ENCODE measurements at places on chromosomes 2 and 18.

- DNase-seq = peak; percentile 74
Measured at GRCh38 chr2:84486441-84487115, 27.5 kb upstream of the SUCLG1 start.

- peak; percentile 26 for DNase-seq
Measured at GRCh38 chr18:12306752-12307700, 1.0 kb upstream of the TUBB6 start.

GRCh38 chr18:59460072-59460420 lies 101.0 kb upstream of the LMAN1 start:
- no peak for DNase-seq

DNA sequence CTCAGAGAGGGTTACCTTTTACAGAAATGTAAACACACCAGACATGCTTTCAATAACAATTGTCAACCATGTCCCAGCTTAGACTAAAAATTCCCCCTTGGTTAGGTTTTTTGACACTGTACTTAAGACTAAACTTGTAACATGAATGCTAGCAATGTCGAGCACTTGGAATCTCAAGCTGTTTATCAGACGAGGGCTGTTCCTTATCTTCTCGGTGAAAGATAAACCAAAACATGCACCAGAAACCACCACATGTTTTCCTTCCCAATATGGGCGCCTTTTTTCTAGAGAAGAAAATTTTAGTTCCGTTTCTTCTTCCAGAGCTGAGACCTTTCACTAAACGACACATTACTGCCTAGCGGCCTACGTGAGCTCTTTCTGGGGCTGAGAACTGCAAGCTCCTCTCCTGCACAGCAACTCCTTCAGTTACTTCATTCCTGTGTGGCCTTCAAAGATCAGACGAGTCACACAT lies 42.4 kb upstream of the ACKR3 start:
- DNase-seq = no peak

DNA sequence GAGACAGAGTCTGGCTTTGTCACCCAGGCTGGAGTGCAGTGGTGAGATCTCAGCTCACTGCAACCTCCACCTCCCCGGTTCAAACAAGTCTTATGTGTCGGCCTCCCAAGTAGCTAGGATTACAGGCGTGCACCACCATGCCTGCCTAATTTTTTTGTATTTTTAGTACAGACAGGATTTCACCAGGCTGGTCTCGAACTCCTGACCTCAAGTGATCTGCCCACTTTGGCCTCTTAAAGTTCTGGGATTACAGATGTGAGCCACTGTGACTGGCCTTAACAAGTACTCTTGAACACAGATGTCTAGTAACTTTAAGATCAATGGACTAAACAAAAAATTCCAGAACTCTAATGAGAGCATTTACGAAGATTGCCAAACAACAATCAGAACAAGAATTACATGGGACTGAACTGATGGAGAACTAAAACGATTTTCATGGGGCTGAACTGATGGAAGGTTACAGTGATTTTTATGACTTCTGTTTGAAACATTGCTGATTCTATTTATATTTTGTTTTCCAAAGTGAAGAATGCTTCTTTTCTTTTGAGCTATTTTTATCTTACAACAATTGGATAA lies 46.5 kb upstream of the ST3GAL5 start:
- DNase-seq = no peak

DNA sequence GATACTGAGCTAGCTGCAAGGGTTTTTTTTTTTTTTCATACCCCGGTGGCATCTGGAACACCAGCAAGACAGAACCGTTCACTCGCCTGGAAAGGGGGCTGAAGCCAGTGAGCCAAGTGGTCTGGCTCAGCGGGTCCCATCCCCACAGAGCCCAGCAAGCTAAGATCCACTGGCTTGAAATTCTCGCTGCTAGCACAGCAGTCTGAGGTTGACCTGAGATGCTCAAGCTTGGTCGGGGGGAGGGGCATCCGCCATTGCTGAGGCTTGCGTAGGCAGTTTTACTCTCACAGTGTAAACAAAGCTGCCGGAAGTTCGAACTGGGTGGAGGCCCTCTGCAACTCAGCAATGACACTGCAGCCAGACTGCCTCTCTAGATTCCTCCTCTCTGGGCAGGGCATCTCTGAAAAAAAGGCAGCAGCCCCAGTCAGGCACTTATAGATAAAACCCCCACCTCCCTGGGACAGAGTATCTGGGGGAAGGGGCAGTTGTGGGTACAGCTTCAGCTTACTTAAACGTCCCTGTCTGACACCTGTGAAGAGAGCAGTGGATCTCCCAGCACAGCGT lies 5.1 kb upstream of the MIB1 start:
- DNase-seq = no peak

DNA sequence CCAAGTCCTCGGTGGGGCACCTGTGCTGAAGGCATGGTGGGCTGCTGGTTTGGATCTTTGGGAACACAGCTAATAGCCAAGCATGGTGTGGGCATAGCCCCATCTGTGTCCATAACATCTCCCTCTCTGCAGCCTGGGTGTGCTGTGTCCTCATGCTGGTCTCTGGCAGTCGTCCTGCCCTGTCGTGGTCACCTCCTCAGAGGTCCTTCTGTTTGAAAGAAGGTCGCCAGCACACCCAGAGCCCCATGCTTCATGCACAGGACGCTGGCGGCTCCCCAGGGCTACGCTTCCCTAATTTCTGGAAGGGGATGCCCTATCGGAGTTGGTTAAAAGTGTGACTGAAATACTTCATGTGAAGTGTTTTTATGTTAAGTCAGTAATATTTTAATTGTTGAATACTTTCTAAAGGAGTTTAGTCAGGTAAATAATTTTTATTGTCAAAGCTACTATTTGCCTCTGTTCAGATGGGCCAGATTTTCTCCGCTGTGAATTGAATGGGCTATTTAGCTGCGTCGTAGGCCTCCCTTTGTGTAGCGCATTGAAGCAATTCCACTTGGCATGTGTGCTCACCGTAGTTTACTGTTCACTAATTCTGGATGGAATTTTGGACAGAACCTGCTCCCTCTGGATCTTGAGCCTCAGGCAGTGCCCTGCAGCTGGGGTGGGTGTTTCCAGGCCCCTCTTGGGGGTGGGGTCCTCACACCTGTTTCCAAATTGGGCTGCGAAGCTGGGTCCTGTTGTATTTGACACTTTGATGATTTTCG lies 81.9 kb downstream of the WDSUB1 start:
- DNase-seq = no peak

DNA sequence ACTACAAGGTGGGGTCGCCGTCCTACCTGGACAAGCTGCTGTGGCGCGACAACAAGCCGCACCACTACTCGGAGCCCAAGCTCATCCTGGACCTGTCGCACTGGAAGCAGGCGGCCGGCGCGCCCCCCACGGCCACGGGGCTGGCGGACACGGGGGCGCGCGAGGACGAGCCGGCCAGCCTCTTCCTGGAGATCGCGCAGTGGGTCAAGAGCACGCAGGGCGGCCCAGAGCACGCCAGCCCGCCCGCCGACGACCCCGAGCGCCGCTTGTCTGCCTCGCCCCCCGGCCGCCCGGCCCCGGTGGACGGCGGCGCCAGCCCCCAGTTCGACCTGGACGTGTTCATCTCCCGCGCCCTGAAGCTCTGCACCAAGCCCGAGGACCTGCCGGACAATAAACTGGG lies 90.4 kb downstream of the MRO start:
- no peak for DNase-seq

DNA sequence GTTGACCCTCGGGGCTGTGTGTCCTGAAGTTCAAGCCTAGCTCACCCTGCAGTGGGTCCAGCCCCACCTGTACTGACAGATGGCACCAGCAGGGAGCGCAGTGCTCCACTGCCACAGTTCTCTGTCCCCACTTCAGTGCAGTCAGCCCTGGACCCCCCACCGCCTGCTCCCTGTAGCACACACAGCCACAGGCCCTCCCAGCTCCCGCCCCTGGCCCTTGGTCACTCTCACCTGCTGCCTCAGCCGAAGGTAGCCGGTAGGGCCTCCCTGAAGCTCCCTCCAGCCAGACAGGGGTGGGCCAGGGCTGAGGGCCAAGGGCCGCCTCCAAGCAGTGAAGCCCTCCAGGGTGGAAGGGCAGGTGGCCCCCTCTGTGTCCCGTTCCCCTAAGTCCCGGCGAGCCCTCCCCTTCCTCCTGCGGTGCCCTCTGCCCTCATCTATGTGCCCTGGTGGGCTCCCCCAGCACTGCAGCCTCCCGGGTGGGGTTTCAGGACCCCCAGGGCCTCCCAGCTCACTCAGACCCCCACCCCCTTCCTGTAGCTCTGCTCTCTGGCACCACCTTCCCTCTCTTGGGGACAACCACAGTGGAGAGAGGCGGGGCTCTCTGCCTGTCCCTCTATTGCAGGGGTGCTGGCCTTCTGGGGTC lies 10.8 kb upstream of the ALPP start:
- DNase-seq = no peak

- DNase-seq = no peak
Measured at GRCh38 chr2:232325324-232326273, 53.0 kb upstream of the ALPP start.

GRCh38 chr2:233584210-233584609 lies 17.6 kb upstream of the USP40 start:
- DNase-seq = no peak

DNA sequence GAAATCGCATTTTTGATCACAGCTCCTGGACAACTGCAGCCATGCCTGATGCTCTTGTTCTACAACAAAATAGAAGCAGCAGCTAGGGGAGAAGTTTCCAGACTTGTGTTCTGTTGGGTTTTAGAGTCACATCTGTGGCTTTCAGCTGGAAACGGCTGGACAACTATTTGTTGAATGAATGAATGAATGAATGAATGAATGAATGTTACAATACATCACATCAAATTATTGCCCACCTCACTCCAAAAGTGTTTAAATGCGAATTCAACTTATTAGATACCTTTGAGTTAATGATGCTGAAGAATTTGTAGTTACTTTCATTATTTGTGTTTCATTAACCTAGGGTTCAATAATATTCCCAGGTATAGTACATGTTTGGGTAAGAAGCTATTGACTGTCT lies 8.5 kb upstream of the METTL21A start:
- DNase-seq = no peak

DNA sequence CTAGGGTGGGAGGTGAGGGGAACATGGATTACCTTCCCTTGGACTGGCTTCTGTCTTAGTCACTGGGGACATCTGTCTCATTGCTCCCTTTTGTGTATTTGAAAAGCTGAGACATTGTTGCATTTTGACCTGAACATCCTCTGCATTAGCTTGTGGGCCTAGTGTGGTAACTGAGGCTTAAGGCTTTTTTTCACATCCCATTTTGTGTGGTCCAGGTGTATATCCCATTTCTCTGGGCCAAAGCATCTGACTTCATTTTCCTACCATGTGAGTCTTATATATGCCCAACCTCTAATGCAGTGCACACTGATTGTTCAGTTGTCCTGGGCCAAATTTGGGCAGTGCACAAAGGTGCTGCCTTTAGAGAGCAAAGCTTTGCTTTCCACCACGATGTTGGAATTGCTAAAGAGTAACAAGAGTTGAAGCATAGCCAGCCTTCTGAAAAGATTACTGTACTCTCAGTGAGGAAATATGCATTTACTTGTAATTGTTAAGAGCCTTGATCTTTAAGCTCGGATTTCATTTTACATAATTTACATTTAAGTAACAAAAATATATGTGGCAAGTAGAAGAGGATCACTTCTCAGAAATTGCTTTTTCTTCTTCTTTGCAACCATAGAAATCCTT lies 13.3 kb downstream of the PRKCE start:
- no peak for DNase-seq

GRCh38 chr2:189658306-189659212 lies 2.7 kb upstream of the ASNSD1 start:
- DNase-seq = no peak

DNA sequence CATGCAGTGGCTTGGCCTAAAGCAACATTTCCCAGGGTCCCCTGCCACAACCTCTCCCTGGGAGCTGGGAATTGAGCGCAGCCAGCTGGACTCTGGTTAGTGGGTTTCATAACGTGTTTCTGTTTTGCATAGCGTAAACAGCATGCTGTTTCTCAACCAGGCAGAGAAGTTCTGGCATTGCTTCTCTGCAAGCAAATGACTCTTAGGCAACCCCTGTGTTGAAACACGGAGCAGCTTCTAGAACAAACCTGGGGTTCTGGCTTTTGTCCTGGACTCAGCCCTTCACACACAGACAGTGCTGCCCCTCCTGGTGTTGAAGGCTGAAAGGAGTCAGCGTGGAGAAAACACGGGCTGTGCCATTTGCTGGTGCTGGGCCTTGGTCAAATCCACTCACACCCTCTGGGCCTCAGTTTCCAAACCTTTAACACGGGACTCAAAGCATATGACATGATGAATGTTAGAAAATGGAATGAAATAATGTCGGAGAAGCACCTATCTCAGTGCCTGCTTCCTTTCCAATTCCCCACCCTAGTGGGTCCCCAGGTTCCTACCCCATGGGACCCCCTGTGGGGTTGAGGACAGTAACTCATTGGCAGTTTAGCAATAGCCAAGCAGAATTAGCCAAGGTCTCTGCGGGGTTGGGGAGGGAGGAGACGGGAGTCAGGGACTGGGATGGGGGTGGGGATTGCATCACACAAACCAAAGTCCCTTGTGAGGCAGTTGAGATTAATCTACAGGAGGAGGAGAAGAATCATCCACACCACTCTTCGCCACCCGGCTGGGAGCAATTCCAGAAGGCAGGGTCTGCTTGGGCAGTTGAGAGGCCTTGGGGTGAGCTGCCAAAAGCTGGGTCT lies 30.2 kb upstream of the IL1R2 start:
- DNase-seq = peak; percentile 33

DNA sequence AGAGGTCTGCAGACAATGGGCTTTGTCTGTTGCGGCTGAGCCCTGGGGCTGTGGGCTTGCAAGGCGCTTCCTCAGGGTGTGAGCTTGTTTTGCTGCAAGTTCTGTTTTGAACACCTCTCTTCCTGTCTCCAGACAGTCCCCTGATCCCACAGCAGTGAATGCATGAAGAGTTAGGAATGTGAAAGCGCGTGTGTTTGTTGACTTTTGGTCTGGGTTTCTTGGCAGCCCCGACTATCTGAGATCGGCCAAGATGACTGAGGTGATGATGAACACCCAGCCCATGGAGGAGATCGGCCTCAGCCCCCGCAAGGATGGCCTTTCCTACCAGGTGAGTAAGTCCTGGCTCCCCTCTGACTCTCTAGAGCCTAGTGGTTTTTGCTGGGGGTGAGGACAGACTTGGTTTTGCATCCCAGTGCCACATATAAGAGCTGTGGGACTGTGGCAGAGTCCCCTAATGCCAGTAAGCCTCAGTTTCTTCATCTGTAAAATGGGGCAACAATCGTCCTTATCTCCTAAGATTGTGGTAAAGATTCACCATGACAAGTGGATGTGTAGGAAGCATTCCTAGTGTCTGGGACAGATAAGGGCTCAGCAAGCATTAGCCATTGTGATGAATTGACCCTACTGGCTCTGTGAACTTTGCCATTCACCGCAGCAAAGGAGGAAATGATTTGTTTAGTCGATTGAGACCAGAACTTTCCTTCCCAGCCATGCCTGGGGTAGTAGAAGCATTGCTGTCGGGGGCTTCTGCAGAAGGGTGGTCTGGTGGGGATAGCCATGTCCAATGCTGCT lies 3.0 kb downstream of the LBH start:
- DNase-seq = no peak

DNA sequence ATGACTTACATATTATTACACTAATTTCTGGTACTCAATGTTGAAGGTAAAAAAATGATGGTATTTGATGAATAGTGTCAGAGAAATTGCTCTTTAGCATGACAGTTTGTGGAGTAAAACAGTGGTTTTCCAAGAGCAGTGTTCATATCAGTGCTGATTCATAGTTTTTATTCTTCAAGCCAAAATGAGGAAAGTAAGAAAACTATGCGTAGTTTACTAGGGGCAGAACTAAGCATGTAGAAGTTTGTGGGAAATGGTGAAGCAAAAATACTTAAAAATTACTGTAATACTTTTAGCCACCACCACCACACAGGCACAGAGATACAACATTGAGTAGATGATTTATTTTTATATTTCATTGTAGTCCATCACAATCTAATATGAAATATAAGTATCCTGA lies 137.3 kb downstream of the ZNF804A start:
- DNase-seq = no peak

All from right renal pelvis (tissue), 4 donors.